Dorsolateral prefrontal cortex (tissue), 122 donors: ENCODE measurements at places on chromosomes 6 and 20. TPM values are rescaled to one million over a fixed set of nuclear protein-coding genes. Genes with fewer than 3 reads are reported as not detected.

The LY6G6F gene
- not detected for total RNA-seq

The TNF gene
- not detected for total RNA-seq

The CD2AP gene
- total RNA-seq: 12.2 TPM

The OR2H2 gene
- not detected for total RNA-seq

The GJA10 gene
- not detected for total RNA-seq

The SLC22A7 gene
- total RNA-seq: 0.16 TPM

The BANF2 gene
- total RNA-seq: not detected

The SSTR4 gene
- 1.2 TPM for total RNA-seq

The EMILIN3 gene
- 2.8 TPM for total RNA-seq

The DOP1A gene
- 49.9 TPM for total RNA-seq

The TENT5A gene
- total RNA-seq: 2.8 TPM

The AFDN gene
- total RNA-seq: 137 TPM

The KIAA0408 gene
- 40.9 TPM for total RNA-seq

The KIF25 gene
- 2.3 TPM for total RNA-seq

The DDRGK1 gene
- 184 TPM for total RNA-seq

The SLC4A11 gene
- total RNA-seq: 9.3 TPM

The GMEB2 gene
- total RNA-seq: 13.1 TPM
